Stimulated activated CD4-positive, alpha-beta T cell treated with anti-CD3 and anti-CD28 coated beads, Interleukin-4, amount 100 ng/mL, for 24 hours (primary cell): ENCODE measurements at places on chromosomes 5 and 9.

GRCh38 chr5:169706758-169707450 is 69.8 kb downstream of the DOCK2 start:
- no peak for DNase-seq

- DNase-seq, result peak; percentile 56
Measured at GRCh38 chr9:87713278-87713987, 12.5 kb upstream of the CTSL start.

GRCh38 chr9:87581949-87582637 is 84.4 kb downstream of the DAPK1 start:
- DNase-seq, result no peak

- no peak for DNase-seq
Measured at GRCh38 chr9:95729669-95730368, 145.7 kb upstream of the ERCC6L2 start.

- DNase-seq, result no peak
Measured at GRCh38 chr5:159211729-159212174, 2.4 kb upstream of the RNF145 start.

- DNase-seq, result no peak
Measured at GRCh38 chr9:69122549-69123141, 51.4 kb upstream of the TJP2 start.

GRCh38 chr9:708551-709432 is 132.7 kb upstream of the DMRT1 start:
- DNase-seq, result no peak

DNA sequence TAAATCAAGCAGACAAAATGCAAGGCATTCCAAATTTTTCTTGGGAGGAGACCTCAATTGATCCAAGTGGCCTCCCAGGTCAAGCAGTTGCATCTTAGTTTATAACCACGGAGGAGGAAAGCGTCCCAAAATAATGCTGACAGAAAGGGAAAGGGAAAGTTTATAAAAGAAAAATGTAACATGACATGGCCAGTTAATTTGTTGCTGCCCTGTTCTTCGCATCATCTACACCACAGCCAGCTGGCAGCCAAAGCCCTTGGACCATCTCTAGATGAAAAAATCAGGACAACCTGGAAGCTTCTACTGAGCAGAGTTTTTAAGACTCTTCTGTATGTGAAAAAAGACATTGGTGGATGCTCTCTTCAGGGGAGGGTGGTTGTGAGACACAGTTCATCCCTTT is 128.8 kb upstream of the FBXL7 start:
- no peak for DNase-seq

GRCh38 chr9:114602620-114603019 is 8.5 kb upstream of the TMEM268 start:
- no peak for DNase-seq

GRCh38 chr5:1783216-1783554 is 16.5 kb downstream of the MRPL36 start:
- DNase-seq, result no peak

- no peak for DNase-seq
Measured at GRCh38 chr9:137320555-137321384, 18.7 kb upstream of the NRARP start.

GRCh38 chr9:133889584-133890301 is 102.4 kb downstream of the VAV2 start:
- no peak for DNase-seq

DNA sequence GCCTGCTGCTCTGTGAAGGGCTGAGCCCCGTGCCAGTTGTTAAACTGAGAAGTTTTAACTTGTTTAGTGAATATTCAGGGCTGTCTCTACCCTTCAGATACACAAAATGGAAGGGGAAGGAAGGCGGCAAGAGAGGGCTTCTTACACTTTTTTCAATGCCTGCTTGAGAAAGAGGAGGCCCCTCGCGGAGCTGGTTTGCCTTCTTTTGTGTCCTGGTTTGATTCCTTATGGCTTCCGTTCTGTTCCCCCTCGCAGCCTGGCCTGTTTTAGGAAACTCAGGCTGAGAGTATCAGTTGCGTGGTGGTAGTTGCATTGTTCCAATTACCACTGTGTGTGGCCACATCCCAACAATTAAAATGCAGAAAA is 1.0 kb downstream of the FAM53C start:
- no peak for DNase-seq
